ENCODE measurements at places on chromosomes 5 and 9.

DNA sequence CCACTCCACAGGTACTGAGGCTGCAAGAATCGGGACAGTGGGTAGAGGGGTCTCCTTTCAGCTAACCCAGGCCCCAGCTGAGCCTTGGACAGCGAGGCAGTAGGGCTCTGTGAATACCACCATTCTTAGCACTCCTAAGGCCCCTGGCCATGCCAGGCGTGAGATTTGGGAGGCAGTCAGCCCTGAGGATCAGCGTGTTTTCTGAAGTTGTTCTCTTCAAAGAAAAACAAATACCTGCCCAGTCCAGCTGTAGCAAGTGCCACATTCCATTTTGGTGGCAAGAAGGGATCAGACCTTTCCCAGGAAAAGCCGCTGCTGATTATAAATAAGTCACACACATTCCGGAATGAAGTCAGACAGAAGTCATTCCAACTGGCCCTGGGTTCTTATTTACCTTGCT, 47.8 kb downstream of the RALGPS1 start:
- DNase-seq, result no peak

GRCh38 chr5:136192526-136193321, at the start of gene SMIM32:
Gene SMIM32, minus strand, starts transcription at chr5:136193162. Its CDS starts 638 bp downstream, at chr5:136192524.
- DNase-seq, result peak; percentile 56

DNA sequence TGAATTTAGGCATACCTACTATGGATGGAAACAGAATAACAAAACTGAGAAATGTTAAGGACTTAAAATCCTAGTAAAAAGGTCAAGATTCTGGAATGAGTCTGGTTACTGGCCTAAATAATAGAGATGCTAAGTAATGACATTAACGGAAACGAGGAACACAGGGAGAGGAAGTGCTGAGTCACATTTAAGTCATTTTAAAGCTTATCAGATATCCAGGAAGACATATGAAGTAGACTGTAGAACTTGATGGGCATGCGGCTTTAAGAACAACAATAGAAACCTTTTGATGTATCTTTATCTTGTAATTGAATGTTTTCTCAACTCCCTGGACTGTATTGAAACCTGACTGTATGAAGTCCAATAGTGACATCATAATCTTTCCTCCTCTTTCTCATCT, 1251.4 kb upstream of the CDH6 start:
- no peak for DNase-seq

DNA sequence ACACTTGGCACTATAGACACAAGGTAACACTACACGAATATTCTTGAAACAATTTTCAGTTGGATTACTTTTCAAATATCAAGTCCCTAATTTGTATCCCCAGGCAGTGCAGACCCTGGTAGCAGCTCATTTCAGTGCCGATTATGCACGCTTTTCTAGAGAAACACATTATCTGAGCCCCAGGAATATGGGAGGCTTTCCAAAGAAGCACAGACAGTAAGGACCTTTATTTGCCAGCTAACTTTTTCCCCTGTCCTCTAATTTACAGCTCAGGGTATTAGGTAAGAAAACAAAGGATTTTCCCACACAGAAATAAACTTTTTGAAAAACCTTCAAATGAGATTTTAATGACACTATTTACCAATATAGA, 852.3 kb upstream of the DMAC1 start:
- DNase-seq, result no peak

- DNase-seq, result peak; percentile 11
Observed at GRCh38 chr9:42386477-42386876, 203.0 kb downstream of the SPATA31A6 start.

GRCh38 chr5:32734827-32735378, 23.8 kb downstream of the NPR3 start:
- no peak for DNase-seq

DNA sequence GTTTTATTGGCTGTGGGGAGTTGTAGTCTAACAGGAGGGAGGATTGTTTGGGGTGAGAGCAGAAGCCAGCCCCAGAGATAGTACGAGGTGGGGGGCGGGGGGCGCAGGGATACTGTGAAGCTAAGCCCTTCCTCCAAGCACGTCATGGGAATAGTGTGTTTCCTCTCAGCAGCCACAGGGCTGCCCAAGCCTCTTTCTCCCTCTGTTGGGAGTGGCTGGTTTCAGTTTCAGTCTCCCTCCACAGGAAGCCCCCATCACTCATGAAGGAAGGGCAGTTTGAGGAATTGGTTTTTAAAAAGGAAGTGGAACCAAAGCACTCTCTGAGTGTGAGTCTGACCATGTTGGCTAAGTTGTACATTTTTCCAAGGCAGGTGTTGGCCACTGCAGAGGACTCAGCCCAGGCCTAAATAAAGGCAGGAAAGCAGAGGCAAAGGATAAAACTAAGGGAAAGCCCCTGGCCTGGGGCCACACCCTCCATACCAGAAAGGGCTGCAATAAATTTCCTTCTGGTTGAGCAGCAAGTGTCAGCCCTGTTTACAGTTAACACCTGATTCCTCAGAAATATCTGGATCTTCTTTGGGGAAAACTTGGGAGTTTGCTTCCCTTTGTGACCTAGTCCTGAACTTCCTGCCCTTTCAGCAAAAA, 3.2 kb downstream of the RAB24 start:
- DNase-seq, result peak; percentile 65

DNA sequence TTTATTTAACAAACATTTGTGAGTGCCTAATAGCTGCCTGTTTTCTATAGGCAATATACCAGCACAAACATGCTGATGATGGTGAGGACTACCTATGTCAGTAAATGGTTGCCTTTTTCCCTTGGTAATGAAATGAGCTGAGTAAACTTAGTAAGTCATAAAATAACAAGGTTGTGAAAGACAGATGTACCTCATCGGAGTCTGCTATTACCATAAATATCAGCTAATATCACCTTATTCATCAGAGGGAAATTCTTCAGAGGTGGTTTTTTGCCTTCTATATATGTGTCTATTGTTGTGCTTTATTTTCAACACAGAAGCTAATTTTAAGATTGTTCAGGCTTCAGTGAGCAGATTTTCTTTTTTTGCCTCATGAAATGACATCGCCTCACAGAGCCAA, 1040.5 kb downstream of the DTWD2 start:
- DNase-seq, result no peak

DNA sequence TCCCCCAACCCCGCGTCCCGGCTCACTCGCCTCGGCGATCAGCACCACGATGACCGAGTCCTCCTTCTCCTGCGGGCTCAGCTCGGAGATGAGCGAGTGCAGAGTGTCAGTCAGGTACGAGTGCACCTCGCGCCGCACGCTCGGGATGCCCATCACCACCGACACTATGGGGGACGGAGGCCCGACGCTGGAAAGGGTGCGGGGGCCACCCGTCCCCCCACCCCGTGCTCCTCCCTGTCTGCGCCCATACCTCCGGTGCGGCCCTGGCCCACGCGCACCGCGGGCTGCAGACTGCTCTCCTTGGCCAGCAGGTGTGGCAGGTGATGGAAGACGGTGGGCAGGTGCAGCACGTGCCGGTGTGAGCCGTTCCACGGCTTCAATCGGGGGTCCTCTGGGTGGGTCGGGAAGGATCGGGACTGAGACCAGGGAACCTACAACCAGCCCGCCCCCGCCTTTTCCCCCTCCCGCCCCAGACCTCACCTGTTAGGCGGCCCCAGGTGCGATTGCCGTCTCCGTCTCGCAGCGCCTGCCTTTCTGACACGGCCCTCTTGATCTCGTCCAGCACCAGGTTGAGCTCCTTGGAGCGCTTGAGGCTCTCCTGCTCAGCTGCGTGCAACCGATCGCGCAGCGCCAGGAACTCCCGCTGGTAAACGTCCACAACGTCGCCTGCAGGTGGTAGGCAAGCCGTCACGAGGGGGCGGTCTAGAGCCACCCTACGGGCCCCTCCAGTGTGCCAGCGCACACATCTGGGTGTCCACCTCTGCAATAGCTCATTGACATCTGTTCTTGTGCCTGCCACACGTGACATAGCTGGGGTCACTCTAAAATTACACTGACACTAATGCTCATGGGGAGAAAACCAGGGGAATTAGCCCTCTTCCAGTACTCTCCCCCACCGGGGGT, 5.1 kb downstream of the MGAT4B start:
- DNase-seq, result no peak

- DNase-seq, result no peak
Observed at GRCh38 chr5:10607023-10607665, 43.3 kb downstream of the ANKRD33B start.

- no peak for DNase-seq
Observed at GRCh38 chr9:130868230-130868629, 28.4 kb downstream of the QRFP start.

DNA sequence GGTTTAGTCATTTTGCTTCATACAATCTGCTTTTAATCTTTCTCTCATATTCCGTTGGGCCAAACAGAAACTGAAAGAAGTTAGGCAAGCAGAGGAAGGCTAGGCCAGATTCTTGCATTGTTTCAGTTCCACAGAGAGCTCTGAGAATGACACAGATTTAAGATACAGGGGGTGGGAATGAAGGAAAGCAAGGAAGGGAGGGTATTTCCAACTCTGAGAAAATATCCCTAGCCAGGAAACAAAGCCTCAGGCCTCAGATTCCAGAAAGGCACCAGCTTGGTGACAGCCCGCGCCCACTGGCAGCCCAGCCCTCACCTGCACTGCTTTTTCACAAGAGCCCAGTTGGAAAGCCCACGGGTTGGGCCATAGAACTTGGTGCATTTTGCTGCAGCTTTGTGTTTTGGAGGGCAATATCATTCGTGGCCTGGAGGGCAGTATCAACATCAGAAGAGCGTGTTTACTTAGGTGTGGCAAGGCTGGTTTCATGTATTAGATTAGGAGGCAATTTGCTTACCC, 63.5 kb downstream of the ENC1 start:
- DNase-seq, result peak; percentile 67

DNA sequence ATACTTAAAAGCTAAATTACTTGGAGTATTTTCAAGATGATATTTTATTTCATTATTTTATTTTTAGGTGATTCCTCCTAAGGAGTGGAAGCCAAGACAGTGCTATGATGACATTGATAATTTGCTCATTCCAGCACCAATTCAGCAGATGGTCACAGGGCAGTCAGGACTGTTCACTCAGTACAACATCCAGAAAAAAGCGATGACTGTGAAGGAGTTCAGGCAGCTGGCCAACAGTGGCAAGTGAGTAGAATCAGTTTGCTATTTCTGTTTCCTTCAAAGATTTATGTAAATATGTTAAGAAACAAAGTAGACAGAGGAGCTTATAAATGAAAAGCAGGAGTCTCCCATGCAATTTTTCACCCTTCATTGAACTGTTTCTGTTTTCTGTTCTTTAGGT, 47.8 kb downstream of the KDM4C start:
- DNase-seq, result peak; percentile 50

DNA sequence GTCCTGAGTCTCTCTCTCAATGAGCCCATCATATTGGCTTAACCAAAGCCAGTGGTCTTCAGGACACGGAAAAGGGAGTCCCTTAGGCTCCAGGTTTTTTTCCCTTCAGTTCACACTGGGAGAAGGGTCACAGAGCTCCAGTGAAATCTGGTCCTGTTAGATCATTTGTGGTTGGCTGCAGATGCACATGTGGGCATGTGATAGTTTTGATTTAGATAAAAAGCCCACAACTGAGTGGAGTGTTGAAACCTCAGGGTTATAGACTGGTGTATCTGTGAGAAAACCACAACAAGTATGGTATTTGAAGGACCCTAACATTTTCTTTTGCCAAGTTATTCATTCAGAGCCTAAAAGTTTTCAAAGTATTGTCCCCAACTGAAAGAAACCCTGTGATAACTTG, 46.7 kb downstream of the PRLR start:
- no peak for DNase-seq

- no peak for DNase-seq
Observed at GRCh38 chr5:144367991-144368390, 197.3 kb downstream of the KCTD16 start.

- DNase-seq, result no peak
Observed at GRCh38 chr9:120933310-120934055, 6.9 kb upstream of the TRAF1 start.

DNA sequence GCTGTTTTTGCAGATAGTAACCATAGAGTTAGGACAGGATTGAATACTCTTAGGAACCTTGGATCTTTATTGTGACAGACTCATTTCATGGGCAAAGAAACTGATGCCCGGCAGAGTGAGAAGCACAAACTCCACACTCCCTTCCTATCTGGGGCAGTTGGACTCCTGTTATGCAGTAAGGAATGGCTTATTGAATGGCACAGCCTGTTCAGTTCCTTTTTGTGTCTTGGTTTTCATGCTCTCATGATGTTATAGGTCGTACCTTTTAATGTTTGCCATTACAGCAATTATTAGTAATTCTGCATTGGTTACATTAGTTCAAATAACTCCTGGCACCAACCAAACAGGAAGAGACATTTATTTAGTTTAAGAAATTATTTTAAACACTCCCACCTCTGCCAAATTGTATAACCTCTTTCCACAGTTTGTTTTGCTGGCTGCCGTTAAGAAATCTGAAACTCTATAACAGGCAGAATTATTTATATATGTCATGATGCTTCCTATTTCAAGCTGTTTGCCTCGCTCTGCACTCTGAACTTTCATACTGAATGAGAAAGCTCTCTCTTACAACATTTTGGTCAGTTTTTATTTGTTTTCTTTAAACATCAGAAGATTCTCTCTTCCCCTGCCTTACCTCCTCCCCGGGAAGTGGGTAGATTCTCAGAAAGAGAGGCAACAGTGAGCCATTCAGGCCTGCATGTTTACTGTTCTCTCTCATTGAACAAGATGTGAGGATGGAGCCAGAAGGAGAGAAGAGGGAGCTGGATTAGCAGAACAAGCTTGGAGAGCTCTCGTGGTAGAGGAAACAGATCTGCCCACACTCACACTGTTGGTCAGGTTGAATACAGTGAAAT, 144.4 kb downstream of the ARHGEF28 start:
- no peak for DNase-seq

GRCh38 chr5:72125941-72126620, 18.8 kb downstream of the MAP1B start:
- no peak for DNase-seq

- DNase-seq, result no peak
Observed at GRCh38 chr9:16540743-16541613, 329.5 kb downstream of the BNC2 start.

GRCh38 chr9:96382175-96382574, 1.3 kb downstream of the SLC35D2 start:
- DNase-seq, result no peak

- no peak for DNase-seq
Observed at GRCh38 chr5:173304591-173304988, 23.6 kb downstream of the STC2 start.

DNA sequence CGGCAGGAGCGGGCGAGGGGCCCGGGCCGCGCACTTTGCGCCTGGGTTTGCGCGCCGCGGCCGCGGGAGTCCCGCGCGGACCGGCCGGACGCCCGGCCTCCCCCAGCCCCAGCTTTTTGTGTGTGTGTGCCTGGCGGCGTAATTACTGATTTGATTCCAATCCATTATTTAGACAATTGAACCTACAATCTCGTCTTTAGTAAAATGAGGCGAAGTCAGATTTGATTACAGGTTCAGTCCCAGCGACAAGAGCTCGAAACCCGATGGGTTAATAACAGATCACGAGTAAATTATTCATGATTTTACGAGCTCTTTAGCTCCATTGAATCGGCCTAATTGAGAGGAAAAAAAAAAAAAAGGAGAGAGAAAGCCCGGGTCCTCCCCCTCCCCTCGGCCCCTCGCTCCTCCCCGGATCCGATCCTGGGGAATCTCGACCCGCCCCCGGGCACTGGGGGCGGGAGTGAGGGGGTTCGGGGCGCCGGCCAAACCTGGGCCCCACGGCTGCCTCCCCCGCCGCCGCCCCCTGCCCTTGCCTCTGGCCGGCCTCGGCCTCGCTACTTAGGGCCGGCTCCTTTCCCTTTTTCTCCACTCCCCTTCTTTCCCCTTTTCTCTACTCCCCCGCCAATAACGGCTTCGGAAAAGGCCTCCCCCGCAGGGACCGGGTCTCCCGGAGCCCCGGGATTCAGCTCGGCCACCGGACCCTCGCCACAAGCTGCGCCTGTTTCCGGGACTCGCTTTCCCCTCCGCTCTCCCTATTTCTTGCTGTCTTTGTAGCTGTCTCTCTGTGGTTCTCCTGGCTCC, 6.6 kb downstream of the LHX2 start:
- DNase-seq, result peak; percentile 34

- DNase-seq, result no peak
Observed at GRCh38 chr9:19527663-19528062, 118.9 kb downstream of the ACER2 start.

Data from AG20443 (cell line).